ENCODE measurements at places on chromosomes 2 and 18.
A peak's percentile ranks its signal among the peaks of the same experiment; 100 is the strongest.

GRCh38 chr2:8277921-8278571 lies 403.8 kb upstream of the ID2 start:
- peak; percentile 24 for DNase-seq

DNA sequence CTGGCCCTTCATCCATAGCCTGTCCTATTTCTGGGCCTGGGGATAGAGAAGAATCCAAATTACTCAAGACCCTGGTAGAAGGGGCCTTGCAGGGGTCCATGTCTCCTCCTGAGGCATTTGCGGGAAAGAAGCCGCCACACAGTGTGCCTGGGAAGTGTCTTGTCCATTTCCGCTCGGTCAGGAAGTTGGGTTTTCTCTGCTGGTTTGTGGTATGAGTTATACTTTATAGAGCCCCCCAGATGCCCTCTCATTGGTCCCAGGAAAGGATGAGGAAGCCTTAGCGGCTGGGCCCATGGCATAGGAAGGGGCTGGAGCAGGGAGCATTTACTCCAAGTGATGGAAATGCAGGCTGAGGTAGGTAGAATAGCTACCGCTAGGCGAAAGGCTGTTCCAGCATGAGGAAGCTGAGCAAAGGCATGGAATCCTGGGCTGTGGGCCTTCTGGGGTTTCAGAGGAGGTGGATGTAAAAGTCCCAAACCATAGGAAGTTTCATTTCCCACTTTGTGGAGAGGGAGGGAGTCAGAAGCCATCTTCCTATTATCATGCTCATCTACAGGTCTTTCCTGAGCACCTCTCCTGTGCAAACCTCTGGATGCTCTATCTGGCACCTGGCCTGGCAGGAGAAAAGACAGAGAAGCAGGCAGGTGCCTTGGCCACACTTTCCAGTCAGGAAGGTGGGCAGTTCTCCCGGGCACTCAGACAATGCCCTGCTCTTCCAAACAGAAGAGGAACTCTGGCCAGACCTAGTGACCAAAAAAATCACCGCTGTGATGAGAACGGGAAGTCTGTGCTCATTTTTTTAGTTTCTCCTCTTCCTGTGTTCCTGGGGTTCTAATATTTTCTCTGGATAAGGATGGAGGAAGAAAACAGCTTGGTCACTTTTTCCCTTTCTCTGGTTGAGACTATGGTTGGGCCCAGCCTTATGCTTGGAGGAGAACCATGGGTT lies 2.6 kb upstream of the CD207 start:
- no peak for DNase-seq

DNA sequence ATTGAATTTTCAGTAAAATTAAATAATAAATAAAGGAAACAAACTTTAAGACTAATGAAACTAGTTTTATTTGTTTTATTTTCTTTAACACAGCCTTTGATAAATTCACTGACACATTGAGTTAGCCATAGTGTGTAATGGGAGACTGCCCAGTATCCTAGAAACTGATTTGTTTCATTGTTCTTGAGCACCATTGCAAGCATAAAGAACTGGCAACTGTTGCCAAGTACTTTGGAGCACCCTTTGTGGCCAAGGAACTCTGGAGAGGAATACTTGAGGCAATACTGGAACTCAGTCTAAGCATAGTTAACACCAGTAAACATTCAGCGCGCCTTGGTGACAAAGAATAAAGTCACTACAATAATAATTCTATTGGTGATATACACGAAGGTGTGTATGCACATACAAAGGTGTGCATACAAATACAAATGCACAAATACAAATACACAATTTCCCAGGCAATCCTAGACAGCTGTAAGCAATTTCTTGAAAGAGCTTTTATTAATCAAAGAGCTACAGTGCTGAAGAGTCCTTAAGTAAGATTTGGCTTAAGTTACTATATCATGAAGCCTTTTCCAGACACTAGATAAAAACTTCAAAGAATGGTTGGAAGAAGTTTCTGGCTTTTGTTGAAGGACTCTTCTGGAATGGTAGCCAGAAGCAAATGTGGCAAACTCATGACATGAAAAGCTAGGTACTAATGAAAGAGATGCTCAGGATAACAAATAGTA lies 1371.2 kb downstream of the LRP1B start:
- peak; percentile 4 for DNase-seq

GRCh38 chr2:41949883-41950665 lies 97.7 kb upstream of the PKDCC start:
- DNase-seq: no peak

GRCh38 chr2:219286436-219287115 lies 7.4 kb downstream of the DNAJB2 start:
- DNase-seq: peak; percentile 68

DNA sequence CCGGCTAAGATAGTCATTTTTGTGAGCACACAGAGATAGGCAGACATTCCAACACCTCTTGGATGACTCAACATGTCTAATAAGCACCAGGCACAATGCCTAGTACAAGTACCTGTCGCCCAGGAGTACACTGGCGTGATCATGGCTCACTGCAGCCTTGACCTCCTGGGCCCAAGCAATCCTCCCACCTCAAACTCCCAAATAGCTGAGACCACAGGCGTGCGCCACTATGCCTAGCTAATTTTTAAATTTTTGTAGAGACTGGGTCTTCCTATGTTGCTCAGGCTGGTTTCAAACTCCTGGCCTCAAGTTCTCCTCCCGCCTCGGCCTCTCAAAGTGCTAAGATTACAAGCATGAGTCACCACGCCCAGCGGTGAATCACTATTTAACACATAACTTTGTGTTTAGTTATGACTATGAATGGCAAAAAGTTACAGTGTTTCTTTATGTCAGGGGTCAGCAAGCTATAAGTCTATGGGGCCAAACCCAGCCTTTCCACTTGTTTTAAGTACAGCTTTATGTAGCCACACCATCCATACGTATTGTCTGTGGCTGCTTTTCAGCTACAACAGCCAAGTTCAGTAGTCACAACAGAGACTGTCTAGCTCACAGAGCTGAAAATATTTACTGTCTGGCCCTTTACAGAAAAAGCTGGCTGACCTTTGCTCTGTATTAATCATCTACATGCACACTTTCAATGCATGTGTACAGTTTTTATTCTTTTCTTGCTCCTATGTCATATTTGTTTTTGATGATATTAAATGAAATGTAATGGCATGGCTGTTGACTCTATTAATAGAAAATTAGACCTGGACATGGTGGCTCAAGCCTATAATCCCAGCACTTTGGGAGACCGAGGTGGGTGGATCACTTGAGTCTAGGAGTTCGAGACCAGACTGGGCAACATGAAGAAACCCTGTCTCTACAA lies 18.7 kb downstream of the ORC2 start:
- DNase-seq: no peak

- no peak for DNase-seq
Measured at GRCh38 chr2:37168217-37168981, 11.6 kb upstream of the EIF2AK2 start.
